SHP77 (cell line): ENCODE measurements at places on chromosomes 2 and 18.

DNA sequence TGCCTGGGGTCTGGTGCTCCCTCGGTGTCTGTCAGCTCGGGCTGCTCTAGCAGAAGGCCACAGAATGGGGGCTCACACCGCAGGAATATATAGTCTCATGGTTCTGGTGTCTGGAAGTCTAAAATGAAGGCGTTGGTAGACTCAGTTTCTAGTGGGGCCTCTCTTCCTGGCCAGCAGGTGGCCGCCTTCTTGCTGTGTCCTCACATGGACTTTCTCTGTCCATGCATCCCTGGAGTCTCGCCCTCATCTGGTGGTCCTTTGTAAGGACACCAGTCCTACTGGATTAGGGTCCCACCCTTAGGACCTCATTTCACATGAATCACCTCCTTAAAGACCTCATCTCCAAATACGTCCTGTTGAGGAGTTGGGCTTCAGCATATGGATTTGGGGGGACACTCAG, 65.7 kb downstream of the RRM2 start:
- DNase-seq: peak; percentile 42

DNA sequence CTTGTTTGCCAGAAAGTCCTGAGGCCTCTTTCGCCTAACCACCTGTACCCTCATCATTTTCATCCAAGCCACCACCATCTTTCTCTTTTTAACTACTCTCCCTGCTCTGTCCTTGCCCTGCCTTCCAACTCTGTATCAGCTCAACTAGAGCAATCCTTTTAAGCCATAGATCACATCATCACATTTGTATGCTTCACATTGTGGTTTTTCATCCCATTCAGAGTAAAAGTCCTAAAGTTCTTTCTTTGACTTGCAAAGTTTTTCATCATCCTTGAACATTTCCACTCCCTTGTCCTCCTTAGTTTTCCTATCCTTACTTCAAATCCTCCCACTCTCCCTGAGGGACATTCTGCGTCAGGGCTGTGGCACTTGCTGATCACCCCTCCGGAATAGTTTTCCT, 73.9 kb downstream of the SLC39A10 start:
- DNase-seq: no peak

- no peak for DNase-seq
Measured at GRCh38 chr18:70037431-70038061, 89.9 kb upstream of the CD226 start.

- DNase-seq: no peak
Measured at GRCh38 chr2:190535121-190535439, 558 bp upstream of the NEMP2 start.

GRCh38 chr2:241816431-241817121, 7.6 kb downstream of the NEU4 start:
- DNase-seq: no peak

- DNase-seq: no peak
Measured at GRCh38 chr2:157463002-157463401, 19.1 kb upstream of the CYTIP start.

DNA sequence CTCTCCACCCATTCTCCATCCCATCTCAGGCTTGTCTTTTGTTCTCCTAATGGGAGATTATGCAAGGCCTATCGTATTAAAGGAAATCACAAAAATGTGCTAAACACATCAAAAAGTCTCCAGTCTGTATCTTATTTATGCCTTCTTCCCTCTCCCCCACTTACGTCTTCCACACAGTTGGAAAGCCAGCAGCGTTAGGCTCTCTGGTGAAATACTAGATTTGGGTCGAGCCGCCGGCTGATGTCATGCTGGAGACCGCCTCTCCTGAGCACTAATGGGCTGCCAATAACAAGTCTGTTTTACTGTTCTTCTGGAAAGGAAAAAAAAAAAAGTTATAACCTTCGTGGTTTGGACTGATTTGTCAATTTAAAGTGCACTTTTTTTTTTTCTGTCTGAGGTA, 182.7 kb upstream of the SIX2 start:
- no peak for DNase-seq

- no peak for DNase-seq
Measured at GRCh38 chr2:237868631-237869342, 9.4 kb downstream of the RAMP1 start.

DNA sequence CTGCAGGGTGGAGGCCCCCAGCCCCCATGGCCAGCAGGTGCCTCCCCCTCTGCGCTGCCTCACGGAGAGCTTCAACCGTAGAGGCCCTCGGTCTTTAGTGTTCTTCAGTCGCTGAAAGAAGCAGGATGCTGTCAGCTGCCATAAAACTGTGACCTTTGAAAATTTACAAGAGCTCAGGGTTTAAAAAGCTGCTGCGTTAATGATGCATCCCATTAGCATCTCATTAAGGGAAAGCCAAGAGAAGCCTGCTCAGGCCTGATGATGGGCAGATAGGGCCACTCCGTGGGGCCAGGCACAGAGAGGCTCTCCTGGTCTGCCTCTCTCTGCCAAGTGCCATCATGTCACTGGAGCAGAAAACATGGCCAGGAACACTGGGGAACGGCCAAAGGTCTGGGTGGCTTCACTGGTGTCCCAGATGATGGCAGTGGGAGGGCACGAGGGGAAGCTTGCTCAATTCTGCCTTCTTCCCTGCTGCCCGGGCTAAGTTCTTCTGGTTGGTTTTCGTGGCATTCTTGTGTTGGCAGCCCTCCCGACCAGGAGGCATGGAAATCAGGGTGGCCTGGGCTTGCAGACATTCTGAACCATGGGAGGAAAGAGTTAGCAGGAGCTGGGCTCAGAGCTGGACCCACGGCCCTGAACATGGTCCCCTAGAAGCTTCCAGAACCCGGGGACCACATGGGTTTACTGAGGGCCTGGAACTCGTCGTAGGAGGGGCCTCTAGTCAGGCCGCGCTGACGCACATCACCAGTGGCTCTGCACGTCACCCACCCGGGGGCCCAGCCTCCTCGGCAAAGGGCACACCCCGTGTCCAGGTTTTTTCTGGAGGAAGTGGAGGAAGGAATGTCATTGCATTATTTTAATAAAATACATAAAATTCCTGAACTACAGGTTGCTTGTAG, 250.7 kb downstream of the KLHL29 start:
- DNase-seq: no peak

DNA sequence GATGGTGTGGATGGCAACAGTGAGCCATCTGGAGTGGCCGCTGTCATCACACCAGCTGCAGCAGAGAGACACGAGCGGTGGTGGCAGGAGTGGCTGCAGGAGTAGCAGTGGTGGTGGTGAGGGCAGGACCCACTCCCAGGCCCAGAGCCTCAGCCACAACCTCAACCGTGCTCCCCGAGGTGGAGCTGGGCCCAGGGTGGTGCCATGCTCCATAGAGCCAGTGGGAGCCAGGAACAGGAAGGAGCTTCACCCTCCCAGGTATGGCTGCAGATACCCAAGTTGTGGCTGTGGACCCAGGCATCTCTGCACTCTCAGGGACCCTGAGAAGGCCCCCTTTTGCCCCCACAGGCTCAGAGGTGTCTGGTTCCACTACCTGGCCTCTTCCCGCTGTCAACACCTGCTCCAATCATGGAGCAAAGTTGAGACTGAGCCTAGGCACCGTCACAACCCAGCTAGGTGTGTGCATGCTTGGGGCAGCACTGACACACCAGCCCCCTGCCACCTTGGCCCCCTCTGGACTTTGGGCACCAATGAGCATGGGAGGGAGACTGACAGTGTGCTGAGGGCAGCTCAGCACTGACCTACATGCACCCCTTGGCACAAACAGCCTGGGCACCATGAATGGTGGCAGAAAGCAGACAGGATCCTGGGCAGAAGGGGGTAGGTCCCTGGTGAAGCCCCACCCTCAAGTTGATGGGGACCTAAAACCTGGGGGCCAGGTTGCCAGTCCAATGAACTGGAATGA, 188.9 kb downstream of the NDUFA10 start:
- no peak for DNase-seq

DNA sequence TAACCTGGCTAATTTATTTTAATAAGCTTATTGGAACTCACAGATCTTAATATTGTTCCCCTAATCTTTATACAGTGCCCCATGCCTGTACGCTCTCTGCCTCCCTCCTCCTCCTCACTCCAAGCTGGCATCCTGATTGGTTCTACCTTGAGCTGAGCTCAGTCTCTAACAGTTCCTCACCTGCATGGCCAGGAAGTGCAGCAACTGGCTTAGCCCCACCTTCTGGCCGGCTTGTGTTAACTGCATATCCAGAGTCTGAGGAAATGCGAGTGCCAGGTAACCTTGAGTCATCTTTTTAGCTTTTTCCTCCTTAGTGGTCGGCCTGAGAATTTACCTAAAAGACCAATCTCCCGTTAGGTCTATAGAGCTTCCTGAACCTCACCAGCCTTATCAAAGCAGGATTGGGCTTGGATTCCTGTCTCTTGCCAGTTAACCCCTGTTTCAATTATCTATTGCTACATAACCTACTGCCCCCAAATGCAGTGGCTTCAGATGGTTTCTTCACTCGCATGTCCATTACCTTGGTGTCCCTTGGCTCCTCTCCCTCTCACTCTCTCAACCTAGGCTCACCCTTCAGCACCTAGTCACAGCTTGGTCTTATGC, 89.5 kb upstream of the STK39 start:
- DNase-seq: peak; percentile 72

GRCh38 chr2:121140734-121141133, 144.3 kb downstream of the TFCP2L1 start:
- DNase-seq: no peak

GRCh38 chr2:85071096-85071495, 62.1 kb upstream of the TCF7L1 start:
- DNase-seq: no peak

GRCh38 chr2:119487434-119488244, 36.6 kb downstream of the SCTR start:
- DNase-seq: no peak

- DNase-seq: no peak
Measured at GRCh38 chr2:98391581-98392270, 45.5 kb downstream of the CNGA3 start.
